ENCODE measurements at places on chromosomes 16 and 17.

DNA sequence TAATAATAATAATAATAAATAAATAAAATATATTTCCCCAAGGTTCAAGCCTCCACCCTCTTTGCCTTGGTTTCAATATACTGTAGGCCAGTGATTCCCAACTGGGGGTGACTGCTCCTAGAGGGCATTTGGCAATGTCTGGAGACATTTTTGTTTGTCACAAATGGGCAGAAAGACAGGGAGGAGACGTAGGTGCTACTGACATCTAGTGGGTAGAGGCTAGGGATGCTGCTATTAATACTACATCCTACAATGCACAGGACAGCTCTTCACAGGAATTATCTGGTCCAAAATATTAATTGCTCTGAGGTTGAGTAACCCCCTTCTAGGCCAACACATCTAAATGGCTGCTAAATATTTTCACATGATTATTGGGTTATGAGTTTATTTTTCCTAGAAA lies 12.8 kb upstream of the PRR14 start:
- DNase-seq = peak; percentile 73

DNA sequence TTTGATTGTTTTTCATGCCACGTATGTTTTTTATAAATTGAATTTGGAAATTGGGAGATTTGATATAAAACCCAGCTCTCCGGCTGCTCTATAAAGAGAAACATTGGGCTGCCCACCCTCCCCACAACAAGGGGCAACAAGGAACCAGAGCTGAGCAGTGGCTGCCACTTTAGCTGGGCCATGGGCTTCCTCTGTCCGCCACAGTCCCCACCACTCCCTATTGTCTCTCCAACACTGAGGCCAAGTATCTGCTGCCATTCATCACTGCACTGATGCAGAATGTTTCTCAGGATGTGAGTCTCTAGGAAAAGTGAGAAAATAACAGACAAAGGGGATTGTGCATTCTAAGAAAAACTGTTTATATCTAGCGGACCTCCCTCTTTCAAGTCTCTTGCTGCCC lies 106.8 kb downstream of the LITAF start:
- no peak for DNase-seq

DNA sequence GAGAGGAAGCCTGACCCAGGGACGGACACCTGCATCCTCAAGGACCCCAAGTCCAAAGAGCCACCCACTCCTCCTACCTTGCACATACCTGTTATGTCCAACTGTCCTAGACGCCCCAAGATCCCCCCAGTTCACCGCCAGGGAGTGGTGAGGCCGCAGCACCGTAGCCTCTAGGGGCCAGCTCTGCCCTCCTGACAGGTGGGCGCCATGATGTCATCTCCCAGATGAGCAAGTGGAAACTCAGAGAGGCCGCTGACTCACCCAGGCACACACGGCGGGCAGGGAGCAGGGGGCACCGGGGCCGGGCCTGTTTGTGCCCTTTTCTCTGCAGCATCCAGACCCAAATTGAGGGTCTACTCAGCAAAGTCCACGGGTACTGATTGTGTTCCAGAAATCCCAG lies 4.8 kb upstream of the ZNF469 start:
- DNase-seq = no peak

- DNase-seq = peak; percentile 79
These were observed 18.6 kb downstream of the COG7 start for GRCh38 chr16:23434380-23434779.

DNA sequence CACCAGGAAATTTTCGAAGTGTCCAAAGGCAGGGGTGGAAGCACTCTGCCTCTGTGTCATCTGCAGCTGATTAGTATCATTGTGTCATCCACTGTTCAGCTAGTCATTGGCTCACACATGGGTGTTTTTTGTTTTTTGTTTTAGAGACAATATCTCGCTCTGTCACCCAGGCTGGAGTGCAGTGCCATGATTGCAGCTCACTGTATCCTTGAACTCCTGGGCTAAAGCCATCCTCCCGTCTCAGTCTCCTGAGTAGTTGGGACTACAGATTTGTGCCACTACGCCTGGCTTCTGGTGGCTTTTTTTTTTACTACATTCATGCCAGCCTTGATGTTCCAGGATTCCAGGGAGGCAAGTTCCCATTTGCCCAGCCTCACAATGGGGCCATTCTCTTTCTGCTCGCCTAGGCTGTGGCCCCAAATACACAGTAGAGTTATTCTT lies 32.5 kb upstream of the MYO18A start:
- DNase-seq = no peak

- no peak for DNase-seq
These were observed 26.9 kb upstream of the XYLT1 start for GRCh38 chr16:17497648-17498047.

DNA sequence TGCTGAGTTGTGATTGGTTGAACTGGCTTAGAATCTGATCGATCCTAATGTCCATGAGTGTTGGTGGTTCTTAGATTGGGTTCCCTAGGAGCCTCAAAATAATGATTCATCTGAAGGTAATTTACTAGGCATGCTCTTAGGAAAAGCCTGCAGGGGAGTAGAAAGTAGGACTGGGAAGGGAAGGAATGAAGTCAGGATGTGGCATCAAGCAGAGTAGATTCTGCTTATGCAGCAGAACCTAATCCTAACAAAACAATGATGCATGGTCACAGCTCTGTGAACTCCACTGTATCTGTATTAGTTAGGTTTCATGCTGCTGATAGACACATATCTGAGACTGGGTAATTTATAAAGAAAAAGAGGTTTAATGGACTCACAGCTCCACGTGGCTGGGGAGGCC lies 132.5 kb downstream of the HS3ST2 start:
- no peak for DNase-seq

DNA sequence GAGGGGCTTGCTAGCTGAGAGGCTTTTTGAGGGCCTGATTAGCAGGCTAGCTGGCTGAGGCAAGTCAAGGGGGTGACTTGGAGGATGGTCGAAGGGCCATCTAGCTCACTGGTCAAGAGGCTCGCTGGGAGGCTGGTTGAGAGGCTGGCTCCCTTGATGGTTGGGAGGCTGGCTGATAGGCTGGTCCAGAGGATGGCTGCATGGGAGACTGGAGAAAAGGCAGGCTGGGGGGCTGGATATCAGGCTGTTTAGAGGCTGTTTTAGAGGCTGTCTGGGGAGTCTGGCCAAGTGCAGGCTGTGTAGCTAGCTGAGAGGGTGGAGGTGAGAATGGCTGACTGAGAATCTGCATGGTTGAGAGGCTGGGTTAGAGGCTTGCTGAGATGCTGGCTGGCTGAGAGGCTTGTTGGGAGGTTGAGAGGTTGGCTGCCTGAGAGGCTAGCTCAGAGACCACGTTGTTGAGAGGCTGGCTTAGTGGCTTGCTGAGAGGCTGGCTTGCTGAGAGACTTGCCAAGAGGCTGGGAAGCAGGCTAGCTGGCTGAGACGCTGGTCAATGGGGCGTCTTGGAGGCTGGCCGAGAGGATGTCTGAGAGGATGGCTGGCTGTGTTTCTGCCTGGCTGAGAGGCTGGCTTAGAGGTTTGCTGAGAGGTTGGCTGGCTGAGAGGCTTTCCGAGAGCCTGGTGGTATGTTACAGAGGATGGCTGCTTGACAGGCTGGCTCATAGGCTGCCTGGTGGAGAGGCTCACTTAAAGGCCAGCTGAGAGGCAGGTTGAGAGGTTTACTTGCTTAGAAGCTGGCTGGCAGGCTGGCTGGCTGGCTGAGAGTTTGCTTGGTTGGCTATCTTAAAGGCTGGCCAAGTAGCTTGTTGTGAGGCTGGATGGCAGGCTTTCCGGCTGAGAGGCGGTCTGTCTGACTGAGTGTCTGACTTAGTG lies 36.6 kb upstream of the ACSM2B start:
- DNase-seq = no peak

GRCh38 chr17:40018211-40019121 lies 3.2 kb downstream of the CSF3 start:
- no peak for DNase-seq

DNA sequence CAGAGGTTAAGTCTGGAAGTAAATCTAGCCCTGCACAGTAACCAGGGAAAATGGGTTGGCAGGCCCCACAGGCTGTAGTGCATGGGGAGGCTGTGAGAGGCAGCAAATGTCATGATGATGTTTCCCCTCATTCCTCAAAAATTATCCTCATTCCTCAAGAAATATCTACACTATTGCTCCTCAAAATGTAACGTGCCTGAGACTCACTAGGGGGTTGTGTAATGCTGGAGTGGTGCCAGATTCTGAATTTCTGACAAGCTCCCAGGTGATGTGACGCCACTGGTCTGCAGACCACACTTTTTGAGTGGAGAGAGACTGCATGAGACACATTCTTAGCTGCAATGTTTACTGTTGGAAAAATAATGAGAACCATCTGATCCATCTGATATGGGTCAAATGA lies 1.2 kb upstream of the MPP3 start:
- peak; percentile 11 for DNase-seq

- peak; percentile 94 for DNase-seq
These were observed 43.5 kb downstream of the MRPS23 start for GRCh38 chr17:57806167-57806830.

DNA sequence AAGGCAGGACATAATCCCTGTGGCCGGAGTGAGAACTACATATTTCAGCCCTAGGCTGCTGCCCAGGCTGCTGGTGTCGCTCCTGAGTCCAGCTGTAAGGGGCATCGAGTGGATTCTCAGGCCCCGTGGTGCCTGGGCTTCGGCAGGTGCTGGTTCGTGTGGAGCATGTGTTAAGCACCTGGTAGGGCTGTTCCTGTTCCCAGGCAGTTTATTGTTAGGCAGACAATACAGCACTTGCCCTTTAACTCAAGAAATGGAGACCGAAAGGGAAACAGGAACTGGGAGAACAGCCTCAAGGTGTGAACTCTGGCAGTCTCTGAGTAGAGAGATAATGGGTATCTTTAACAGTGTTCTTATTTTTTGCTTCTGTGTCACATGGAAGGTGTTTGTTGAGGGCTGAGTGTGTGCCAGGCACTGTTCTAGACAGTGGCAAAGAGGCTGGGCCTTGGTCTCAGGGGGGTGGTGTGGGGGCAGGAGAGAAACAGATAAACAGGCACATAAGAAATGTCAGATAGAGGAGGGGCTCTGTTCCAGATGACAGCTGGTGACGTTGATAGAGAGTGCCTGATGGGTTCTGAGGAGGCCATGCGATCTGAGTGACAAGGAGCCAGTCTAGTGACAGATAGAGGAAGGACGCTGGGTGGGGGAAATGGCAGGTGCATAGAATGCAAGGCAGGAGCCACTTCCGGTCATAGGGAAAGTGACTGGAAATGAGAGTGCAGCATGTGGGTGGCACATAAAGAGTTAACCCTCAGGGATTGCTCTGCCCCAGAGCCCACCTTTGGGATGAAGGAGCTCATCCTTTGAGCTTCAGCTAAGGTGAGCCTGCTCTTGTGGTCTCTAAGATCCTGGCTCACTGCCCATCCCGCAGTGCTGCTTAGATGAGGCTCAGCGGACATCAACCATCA lies 33.8 kb downstream of the EPN2 start:
- DNase-seq = peak; percentile 12

- no peak for DNase-seq
These were observed 72.9 kb downstream of the TNRC6C start for GRCh38 chr17:78031435-78031834.

DNA sequence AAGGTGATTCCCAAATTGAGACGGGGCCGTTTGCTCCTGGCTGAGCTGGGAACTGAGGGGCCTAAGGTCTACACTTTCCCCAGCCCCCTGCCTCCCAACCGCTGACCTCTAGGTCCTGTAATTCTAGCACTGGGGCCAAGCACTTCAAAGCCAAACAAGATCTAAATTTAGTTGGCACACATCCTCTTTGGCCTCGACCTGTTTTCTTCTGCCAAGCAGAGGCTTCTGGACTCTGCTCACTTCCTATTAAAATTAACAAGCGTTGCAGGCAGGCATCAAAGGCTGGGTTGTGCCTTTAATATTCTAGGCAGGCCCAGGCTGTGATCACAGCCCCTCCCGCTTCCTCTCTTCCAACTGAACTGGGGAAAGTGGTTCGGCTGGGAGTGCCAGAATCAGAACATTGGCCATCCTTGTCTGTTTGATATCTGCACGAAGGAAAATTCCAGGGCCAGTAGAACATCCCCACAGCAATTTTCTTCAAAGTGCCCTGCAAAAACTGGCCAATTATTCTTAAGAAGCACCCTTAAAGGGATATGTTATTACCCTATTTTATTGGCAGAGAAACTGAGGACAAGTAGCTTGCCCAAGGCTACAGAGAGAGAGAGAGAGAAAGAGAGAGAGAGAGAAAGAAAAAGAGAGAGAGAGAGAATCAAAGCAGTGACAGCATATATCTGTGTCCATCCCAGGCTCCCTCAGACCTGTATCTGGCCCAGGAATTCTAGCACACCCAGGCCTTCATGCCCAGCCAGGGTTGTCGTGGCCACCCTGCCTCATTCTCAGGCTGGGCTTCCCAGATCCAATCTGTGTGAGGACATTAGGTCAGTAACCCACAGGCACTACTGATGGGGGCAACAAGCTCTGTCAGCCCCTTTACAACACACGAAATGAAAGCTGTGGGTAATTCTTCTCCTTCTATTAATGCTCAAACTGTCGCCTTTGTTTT lies 12.8 kb upstream of the MT4 start:
- DNase-seq = peak; percentile 4

Data from NCI-H69 (cell line).